RPMI7951 (cell line): ENCODE measurements at places on chromosomes 7 and 10. TPM values are rescaled to one million over a fixed set of nuclear protein-coding genes. Genes with fewer than 3 reads are reported as not detected.
A peak's percentile ranks its signal among the peaks of the same experiment; 100 is the strongest.

DNA sequence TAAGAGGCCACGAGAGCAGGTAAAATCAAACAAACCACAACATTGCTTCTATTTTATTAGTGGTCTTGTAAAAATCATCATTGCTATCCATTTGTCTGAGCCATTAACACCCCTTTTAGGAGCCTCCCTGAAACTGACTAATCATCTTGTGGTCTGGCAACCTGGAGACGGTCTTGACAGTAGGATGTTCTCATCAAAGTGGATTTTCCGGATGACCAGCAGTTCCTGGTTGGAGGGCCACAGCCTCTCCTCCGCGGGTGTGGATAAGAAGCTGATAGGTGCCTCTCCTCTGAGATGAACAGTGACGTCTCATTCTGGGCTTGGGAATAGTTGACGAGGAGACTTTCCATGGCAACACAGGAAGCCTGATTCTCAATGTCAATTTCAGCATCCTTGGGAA is 490.7 kb downstream of the TYW1 start:
- DNase-seq = peak; percentile 8

DNA sequence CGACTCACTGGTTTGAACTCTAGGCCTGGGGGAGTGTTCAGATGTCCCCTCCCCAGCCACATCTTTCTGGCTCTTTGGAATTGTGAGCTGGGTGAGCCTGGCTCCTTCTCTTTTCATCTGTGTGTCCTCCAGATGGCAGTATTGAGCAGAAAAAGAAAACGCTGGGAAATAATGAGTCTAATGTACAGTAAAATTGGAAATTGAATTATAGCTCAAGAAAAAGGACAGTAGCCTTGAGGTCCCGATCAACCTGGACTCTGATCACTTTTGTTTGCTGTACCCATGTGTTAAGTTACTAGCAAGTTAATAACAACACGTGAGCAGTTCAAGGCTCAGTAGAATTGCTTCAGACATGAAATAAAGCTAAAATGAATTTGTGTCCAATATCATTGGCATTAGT is 77.9 kb downstream of the SNX10 start:
- peak; percentile 71 for DNase-seq

DNA sequence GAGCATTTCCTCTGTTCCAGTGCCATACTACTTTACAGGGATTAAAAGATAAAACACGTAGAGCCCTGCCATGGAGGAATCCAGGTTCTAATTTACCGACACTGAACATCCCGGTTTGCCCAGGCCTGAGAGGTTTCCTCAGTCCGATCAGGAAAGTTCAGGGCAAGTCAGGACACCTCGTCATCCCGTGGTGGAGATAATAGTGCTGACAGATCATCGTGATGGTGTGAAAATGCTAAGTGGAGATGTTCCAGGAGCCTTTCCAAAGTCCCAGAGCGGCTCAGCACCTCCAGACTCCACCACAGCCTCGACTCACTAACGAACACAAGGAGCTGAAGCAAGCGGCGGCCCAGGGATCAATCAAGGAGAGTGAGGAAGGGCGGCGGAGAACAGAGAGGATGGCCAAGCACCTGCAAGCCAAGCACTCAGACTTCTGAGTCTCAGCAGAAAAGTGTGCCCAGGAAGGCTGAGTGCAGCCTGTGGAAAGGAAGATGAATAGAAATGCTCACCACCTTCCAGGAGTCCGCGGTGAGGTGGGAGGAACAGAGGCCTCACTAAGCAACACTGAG is 103.7 kb upstream of the VWC2 start:
- no peak for DNase-seq

DNA sequence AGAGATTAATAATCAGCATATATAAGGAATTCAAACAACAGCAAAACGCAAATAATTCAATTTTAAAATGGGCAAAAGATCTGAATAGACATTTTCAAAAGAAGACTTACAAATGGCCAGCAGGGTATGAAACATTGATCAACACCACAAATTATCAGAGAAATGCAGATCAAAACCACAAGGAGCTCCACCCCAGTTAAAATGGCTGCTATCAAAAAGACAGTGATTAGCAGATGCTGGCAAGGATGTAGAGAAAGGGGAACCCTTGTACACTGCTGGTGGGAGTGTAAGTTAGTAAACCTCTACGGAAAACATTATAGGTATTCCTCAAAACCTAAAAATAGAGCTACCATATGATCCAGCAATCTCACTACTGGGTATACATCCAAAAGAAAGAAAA is 128.0 kb upstream of the CACUL1 start:
- DNase-seq = no peak

- DNase-seq = no peak
These were observed 4.4 kb downstream of the MRLN start for GRCh38 chr10:59748834-59749233.

DNA sequence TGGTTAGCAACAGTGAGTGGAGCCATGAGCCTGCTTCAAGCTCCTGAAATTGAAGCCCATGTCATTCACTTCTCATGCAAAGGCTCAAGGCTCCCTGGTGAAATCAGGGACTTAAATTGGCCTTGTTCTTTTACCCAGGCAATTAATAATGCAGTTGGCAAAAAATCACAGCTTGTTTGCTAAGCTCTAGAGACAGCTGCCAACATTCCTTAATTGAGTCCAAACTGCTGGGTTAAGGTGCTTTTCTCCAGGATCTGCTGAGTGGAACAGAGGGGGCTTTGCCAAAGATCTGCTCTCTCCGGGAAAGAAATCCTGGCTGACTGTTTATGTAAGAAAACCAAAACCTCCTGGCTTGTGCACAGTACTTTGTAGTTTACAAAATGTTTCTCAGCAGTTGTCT is 257.6 kb upstream of the GHITM start:
- DNase-seq = no peak

DNA sequence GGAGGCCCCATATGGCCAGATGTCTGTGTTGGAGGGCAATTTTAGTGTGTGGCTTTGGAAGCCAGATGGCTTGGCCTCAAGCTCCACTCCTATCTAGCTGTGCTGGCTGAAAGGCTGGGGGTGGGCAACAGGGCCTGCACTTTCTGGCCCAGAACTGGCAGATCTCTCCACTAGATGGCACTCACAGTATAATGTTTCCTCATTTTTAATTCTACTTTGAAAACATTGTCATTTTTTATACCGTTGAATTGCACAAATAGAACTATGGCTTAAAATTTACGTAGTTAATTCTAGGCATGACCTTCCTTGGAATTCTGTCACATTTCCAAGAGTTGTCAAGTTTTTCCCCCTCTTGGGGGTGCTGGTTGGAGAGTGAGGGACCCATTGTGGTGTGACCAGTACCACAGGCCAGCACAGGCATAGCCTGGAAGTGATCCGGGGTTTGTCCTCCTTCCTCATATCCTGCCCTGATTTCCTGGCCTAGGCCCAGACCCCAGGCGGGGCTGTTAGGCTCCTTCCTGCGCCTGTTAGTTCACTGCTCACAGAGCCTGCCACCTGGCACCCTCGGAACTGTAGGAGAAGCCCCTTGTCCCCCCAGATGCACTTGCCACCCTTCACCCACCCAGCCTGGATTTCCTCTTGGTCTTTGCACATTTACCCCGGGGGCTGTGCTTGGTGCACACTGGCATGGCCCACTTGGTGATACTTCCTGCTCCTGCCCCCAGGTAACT is 52.8 kb downstream of the ARHGAP22 start:
- DNase-seq = peak; percentile 55

GRCh38 chr10:100836891-100837290 is 75.9 kb upstream of the SLF2 start:
- DNase-seq = no peak

- no peak for DNase-seq
These were observed 4.6 kb downstream of the GNAI1 start for GRCh38 chr7:80139236-80139635.

DNA sequence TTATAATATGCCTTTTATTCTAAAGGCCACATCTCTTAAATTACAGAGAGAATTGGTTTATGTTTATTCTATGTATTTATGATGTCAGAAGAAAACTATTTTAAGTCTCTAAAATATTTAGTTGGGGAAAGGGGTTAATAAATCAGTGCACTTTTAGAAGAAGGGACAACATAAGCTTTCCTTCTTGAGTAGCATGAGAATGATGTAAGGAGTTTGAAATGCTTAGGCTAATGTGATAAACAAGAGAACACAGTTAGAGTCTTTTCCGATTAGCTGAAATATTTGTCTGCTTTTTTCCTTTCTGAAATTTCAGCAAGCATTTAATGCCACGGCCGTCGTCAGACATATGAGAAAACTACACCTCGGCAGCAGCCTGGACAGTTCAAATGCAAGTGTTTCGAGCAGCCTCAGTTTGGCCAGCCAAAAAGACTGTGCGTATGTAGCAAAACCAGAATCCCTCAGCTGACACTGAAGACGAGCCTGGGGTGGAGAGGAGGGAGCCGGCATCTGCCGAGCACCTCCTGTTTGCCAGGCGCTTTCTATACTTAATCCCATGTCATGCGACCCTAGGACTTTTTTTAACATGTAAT is 176.2 kb downstream of the CCDC3 start:
- DNase-seq = no peak

DNA sequence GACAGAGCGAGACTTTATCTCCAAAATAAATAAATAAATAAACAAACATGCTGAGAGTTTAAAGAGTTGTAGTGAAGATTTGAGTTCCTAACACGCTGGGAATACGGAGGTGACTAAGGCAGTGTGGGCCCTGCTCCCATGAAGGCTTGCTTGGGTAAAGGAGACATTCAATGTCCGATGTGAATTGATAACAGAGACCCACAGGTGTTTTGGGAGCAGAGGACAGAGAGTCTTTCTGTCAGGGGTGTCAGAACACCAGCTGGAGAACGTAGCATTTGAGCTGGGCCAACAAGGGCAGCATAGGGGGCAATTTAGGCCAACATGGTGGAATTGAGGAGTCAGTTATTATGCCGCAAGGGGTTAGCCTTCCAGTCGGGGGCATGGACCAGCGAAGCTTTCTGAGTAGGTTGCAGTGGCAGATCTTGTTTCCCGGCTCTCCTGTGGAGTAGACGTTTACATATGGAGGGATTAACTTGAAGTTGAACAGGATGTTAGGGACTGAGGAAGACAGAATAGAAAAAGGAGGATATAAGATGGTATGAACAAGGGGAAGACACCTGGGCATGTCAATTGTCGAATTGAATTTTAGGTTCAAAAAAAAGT is 5.6 kb downstream of the PROSER2 start:
- DNase-seq = no peak

GRCh38 chr7:143882020-143882603 is 19.9 kb downstream of the TCAF1 start:
- DNase-seq = peak; percentile 14

DNA sequence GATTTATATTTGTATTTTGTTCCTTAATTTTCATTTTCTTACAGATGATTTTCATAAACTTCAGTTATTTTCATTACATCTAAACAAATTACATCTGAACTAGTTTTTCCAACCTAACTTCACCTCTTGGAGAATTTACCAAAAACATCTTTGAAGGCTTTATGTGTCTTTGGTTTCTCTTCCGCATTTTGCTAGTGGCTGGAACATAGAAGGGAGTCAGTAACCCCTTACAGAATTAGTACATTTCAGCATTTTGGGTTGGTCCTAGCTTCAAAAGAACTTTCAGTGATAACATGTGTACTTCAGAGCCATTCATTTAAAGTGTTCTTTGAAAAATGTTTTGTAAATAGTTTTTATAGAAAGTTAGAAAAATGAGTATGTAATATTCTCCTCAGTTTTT is 169.8 kb upstream of the MTPN start:
- DNase-seq = no peak

- no peak for DNase-seq
These were observed 76.0 kb downstream of the HIP1 start for GRCh38 chr7:75662579-75663301.

- no peak for DNase-seq
These were observed 64.9 kb downstream of the DAGLB start for GRCh38 chr7:6382817-6383216.

- no peak for DNase-seq
These were observed 15.4 kb downstream of the NAMPT start for GRCh38 chr7:106269254-106269961.

DNA sequence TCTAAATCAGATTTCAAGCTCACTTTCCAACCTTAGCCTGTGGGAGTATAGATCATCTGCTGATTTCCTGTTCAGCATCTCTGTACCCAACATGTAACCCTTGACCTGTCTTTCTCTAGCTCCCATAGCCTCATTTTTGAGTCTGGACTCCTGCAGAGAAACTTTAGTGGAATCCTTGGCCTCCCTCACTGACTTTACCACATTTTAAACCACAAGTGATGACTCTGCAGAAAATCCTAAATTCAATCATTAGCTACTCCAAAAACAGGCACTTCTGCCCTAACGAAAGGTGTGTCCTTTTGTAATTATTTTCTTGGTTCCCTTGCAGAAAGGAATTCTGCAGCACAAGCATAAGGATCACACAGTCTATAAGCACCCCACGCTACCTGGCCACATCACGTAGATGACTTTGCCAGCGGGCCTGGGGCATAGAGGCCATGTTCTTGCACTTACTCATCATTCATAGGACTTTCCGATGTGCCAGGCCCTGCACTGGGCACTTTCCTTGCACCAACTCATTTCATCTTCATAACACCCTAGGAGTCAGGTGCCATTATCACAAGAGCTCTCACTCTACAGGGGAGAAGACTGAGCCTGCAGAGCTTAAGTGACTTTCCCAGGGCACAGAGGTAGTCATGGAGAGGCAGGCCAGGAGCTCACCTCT is 57.2 kb upstream of the OPALIN start:
- DNase-seq = peak; percentile 42

DNA sequence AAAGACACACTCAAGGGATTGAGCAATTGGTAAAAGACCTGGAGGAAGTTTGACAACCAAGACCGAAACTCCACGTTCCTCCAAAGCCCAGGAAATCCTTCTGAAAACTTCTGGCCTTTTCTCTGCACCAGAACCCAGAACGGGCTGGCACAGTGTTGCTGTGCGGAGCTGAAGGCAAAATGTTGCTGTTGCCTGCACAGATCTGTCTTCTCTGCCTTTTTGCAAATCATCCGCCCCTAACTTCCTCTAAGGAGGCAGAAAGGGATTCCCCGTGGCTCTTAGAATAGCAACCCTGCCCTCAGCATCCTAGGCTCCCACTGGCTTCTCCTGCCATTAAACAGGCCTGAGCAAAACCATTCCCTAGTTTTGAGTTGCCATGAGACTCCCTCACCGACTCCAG is 44.9 kb downstream of the FIGNL1 start:
- no peak for DNase-seq

DNA sequence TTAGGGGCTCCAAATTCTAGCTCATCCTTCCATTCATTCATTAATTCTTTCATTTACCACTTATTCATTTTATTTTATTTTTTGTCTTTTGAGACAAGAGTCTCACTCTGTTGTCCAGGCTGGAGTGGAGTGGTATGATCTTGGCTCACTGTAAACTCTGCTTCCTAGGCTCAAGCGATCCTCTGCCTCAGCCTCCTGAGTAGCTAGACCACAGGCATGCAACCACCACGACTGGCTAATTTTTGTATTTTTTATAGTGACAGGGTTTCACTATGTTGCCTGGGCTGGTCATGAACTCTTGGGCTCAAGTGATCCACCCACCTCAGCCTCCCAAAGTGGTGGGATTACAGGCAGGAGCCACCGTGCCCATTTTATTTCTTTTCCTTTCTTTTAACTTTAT is 31.6 kb downstream of the FGF8 start:
- DNase-seq = no peak

RNF32 gene
- total RNA-seq = 1.3 and 1.7 TPM in 2 replicates

DOCK4 gene
- 5.5 and 10.8 TPM in 2 replicates for total RNA-seq

MYPN gene
- total RNA-seq = 1.4 and 1.8 TPM in 2 replicates

MYO1G gene
- under 0.01 TPM in 1 of 2 replicates, not detected in the other for total RNA-seq

HIBADH gene
- total RNA-seq = 80.4 and 86.2 TPM in 2 replicates

LRRC4 gene
- under 0.01 TPM in 1 of 2 replicates, not detected in the other for total RNA-seq

GPR22 gene
- total RNA-seq = not detected in 2 replicates

GPER1 gene
- 0.39 and 0.84 TPM in 2 replicates for total RNA-seq

GJD4 gene
- not detected in 2 replicates for total RNA-seq

SLC18A3 gene
- total RNA-seq = not detected in 2 replicates

CCDC172 gene
- total RNA-seq = not detected in 2 replicates
